ENCODE measurements at places on chromosomes 1 and 21.
A peak's percentile ranks its signal among the peaks of the same experiment; 100 is the strongest.

DNA sequence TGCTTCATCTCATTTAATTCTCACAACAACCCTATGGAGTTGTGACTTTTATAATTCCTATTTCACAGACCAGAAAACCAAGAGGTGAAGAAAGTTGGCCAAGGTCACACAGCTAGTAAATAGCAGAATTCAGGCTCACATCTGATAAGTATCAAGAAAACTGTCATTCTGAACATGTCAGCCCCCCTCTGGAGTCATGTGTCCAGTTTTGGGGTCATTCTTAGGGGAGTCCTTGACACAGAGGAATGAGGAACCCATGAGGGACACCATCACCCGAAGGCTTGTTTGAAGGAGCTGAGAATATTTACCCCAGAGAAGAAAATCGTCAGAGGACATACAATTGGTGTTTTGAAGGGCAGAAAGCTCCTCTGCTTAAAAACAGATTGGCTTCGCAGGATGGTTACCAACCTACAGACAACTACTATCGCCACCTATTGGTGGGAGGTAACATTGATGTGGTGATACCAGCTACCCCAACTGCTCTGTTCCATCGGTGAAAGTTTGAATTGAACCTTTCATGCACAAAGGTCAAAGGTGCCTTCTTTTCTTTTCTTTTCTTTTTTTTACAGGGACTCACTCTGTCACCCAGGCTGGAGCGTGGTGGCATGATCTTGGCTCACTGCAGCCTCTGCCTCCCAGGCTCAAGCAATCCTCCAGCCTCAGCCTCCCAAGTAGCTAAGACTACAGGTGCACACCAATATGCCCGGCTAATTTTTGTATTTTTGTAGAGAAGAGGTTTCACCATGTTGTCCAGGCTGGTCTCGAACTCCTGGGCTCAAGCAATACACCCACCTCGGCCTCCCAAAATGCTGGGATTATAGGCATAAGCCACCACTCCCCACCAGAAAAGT, 31.3 kb downstream of the NCMAP start:
- DNase-seq, result no peak

- no peak for DNase-seq
These were observed 227.0 kb downstream of the FGGY start for GRCh38 chr1:59523745-59524450.

DNA sequence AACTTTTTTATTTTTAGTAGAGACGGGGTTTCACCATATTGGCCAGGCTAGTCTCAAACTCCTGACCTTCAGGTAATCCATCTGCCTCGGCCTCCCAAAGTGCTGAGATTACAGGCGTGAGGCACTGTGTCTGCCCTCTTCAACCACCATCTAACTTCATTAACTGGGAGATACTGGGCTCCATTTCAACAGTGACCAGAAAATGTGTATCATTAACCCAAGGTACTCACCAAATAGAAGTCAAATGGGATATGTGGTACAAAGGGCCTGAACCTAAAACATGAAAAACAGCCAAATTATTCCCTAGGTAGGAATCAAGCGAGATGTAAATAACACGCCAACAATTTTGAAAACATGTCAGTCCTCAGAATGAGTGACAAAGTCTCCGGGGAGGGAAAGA, 1.2 kb downstream of the ILF2 start:
- DNase-seq, result no peak

DNA sequence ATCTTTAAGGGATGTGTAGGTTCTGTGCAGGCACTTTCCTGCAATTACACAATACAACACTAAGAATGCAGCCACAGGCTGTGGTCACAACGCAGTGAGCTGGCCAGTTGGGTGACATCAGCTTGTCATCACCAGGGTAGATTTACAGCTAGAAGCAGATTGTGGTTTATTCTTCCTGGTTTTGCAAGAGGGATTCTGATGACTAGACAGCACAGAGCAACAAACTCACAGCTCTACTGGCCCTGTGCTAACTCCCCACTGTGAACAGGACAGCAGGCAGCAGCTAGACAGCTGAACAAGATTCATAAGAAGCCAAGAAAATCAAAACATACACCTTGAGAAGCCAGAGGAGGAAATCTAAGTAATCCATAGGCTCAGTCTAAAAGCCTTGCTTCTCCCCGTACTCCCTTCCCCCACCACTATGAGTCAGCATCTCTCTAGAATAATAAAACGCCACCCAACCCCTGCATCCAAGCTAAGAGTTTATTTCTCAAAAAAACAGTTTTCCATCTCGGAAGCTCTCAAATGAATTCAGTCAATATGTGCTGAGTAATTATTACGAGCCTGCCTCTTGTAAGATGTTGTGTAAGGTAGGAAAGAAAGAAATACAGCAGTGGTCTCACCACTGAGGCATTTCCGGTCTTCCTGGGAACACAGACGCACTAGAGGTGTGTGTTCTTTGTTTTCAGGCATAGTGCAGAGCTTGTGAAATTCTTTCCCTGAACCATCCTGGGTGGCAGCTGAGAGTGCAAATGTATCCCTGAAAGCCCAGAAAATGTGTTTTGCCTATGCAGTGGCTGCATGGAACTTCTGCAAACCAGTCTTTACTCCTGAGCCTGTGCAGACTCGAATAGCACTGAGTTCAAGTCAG, 162.8 kb downstream of the NTPCR start:
- no peak for DNase-seq

GRCh38 chr1:7940745-7941436, at the start of gene TNFRSF9:
TNFRSF9 (minus strand) TSS chr1:7940839; CDS start chr1:7939994, 845 bp downstream.
- DNase-seq, result peak; percentile 60

- DNase-seq, result no peak
These were observed 149.0 kb downstream of the ROR1 start for GRCh38 chr1:63922848-63923247.

DNA sequence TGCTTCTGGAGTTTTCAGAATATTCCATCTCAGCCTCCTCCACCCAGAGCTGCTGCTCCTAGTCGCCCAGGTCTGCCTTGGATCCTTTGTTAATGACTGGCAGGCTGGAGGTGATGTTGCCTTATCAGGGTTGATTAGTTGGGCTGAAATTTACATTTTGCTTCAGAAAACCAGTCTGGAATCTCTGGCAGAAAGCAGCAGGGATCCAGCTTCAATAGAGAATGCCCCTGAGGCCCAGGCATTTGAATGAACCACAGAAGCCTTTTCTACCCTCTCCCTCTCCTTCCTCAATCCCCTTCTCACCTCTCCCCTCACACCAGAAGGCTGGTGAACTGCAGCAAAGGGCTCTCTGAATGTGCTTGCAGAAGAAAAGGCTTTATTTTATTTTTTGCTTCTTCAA, 83.2 kb downstream of the PLXNA2 start:
- DNase-seq, result no peak

- DNase-seq, result no peak
These were observed 9.5 kb downstream of the SIPA1L2 start for GRCh38 chr1:232620356-232620969.

GRCh38 chr21:45204395-45204794, 83.3 kb downstream of the POFUT2 start:
- no peak for DNase-seq

- no peak for DNase-seq
These were observed 24.9 kb downstream of the DIP2A start for GRCh38 chr21:46483300-46484295.

DNA sequence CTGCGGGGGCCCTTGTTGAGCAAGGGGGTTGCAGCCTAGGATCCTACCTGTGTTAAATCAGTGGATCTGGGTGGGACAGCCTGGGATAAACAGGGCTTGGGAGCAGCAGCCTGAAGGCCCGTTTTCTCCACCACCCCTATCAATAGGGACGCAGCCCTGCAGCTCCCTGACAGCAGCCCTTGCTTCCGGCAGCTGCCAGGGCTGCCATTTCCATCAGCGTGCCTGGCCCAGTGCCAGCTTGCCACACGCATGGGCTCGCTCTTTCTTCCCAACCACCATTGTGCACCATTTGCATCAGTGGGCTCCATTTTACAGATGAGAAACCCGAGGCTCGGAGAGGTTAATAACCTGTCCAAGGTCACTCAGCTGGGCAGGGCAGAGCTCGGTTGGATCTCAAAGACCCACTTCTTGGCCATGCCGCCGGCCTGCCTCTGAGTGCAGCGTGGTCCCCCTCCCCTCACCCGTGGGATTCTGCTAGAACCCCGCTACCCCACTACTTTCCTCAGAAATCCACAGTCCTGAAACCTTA, 3.8 kb downstream of the WNT4 start:
- DNase-seq, result no peak

- DNase-seq, result no peak
These were observed 284.4 kb upstream of the PKN2 start for GRCh38 chr1:88399690-88400089.

- DNase-seq, result no peak
These were observed 51.0 kb downstream of the ZBTB18 start for GRCh38 chr1:244102046-244102445.

GRCh38 chr1:91730801-91731732, 154.9 kb downstream of the TGFBR3 start:
- no peak for DNase-seq

DNA sequence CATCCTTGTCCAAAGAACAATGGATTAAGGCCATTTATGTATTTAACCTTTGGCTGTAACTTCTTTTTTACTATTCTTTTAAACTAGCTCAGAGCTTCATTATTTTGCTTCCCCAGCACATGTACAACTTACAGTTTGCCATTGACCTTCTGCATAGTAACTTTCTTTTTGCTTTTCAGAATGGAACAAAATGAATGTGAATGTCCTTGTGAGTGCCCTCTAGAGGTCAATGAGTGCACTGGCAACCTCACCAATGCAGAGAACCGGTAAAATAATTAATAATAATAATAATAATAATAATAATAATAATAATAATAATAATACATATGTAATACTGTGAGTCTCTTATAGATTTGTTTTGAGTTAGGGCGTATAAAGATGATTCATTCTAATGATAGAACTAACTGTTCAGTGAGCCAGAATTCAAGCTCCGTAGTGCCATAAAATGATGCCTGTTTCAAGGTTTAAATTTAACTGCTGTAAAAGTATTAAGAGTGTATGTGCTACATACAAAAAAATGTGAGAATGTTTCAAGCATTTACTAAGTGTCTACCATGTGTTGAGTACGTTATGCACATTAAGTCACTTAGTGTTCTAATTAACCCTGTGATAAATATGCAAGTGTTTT, 69.0 kb upstream of the RAVER2 start:
- no peak for DNase-seq

Data from activated T-helper 1 cell treated with anti-CD3 and anti-CD28 coated beads, Interleukin-2, amount 50 U/mL, for 16 hours (primary cell).